ENCODE measurements at places on chromosomes 7 and 10.

DNA sequence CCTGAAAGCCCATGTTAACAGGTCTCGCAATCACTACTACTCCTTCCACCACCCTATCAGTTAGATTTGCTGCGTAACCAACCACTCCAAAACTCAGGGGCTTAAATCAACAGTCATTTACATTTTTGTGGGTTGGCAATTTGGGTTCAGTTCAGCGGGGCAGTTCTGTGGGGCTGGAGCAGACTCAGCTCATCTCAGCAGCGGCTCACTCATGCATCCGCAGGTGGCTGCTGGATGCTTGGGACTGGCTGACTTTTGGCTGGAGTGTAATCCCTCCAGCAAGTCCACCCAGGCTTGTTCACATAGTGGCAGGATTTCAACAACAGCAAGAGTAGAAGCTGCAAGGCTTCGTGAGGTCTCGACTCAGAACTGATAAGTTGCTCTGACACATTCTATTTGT lies 79.2 kb downstream of the NEUROD6 start:
- no peak for DNase-seq

DNA sequence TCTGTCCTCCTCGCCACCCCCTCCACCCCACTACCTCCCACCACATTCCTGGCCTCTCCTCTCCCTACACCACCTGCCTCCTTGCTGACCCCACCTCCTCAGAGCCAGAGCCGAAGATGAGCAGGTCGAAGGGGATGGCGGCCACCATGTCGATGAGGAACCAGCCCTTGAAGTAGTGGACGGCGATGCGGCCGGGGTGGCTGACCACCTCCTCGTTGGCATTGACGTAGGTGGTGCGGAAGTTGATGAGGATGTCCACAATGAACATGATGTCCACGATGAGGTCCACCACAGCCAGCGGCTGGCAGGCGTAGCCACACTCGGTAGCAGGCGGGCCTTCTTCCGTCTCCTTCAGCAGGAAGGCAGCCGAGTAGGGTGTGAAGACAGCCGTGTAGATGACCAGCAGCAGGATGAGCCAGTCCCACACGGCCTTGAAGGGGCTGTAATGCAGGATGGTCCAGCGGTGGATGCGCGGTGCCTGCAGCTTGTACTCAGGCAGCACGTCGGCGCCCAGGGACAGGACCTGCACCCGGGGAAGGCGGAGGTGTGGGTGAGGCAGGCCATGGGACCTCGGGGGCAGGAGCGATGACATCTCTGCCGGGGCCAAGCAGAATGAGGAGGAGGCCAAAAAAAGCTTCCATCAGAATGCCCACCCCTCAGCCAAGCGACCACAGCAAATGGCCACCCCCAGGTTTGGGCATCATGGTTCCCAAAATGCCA lies 25.6 kb downstream of the KCNH2 start:
- DNase-seq = no peak

GRCh38 chr10:36251068-36251467 lies 609.0 kb upstream of the FZD8 start:
- no peak for DNase-seq

GRCh38 chr7:35263396-35263795 lies 9.5 kb upstream of the TBX20 start:
- no peak for DNase-seq

- DNase-seq = no peak
Observed at GRCh38 chr10:14954934-14955333, 1.0 kb upstream of the DCLRE1C start.

DNA sequence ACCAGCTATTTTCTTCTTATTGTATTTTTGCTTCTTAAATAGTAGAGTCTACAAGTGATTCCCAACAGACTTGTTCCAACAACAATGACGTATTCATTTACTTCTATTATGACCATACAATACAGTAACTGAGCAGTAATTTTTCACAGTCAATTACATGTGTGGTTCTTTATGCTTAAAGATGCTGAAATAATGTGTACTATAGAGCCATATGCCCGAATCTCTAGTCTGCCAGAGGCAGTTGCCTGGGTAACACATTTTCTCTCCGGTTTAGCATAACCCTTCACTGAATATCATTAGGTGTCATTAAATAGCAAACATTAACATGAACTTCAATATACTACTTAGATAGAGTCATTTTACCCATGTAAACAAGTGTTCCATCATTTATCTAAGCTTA lies 75.0 kb downstream of the SLC25A13 start:
- peak; percentile 96 for DNase-seq

GRCh38 chr10:117993166-117993565 lies 53.6 kb downstream of the RAB11FIP2 start:
- no peak for DNase-seq

- DNase-seq = no peak
Observed at GRCh38 chr7:46179061-46179610, 258.1 kb upstream of the IGFBP3 start.

DNA sequence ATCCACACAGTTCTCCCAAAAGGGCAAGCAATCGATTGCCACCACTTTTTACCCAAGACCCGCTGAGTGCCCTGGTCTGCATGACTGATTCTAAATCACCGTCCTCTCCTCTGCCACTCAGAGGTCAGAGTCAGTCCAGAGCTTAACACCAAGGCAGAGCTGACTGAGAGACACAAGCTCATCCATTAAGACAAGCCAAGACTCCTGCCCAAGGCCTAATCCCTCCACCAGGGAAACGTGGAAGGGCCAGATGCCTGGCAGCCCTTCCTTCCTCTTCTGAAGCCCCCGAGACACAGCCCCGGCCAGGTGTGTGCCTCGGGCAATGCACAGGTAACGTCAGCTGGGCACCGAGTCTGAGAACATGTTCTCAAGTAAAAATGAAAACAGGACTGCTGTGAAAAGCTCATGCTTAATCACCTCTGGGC lies 51.7 kb downstream of the DIP2C start:
- DNase-seq = no peak

DNA sequence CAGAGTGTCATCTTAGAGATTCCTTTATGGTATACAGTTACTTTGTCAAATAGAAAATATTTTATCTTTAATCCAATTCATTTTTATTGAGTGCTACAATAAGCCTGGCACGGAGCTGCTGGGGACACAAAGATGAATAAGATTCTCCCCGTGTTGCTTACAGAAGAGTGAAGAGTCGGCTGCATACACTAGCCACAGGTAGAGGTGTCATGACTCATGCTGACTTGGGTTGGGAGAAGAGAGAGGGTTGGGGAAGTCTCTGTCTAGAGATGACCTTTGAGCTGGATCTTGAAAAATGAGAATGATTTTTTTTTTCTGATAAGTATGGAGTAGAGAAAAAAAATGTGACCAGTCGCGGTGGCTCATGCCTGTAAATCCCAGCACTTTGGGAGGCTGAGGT lies 289.9 kb upstream of the CELF2 start:
- no peak for DNase-seq

DNA sequence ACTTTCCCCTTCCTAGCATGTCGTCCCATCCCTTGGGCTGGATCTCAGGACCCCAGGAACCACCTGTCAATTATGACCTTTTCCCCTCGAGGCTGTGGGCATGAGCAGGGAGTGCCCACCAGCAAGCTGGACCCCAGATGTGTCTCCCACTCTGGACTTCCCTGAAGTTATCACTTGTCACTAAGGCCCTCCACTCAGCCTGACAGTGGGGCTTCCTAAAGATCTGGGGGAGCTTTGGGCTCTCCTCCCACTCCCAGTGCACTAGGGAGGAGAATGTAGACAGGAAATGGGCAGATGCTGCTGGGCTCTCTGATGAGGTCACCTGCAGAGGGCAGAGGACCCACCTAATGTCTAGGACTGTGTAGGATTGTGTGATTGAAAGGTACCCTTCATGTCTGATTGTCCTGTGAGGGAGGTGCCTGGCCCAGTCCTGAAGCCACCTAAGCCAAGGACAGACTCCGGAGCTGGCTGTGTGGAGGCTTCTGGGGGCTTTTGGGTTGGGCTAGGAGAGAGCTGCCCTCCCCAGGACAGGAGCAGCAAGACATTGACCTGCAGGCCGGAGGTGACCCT lies 18.7 kb downstream of the MYO1G start:
- DNase-seq = no peak

DNA sequence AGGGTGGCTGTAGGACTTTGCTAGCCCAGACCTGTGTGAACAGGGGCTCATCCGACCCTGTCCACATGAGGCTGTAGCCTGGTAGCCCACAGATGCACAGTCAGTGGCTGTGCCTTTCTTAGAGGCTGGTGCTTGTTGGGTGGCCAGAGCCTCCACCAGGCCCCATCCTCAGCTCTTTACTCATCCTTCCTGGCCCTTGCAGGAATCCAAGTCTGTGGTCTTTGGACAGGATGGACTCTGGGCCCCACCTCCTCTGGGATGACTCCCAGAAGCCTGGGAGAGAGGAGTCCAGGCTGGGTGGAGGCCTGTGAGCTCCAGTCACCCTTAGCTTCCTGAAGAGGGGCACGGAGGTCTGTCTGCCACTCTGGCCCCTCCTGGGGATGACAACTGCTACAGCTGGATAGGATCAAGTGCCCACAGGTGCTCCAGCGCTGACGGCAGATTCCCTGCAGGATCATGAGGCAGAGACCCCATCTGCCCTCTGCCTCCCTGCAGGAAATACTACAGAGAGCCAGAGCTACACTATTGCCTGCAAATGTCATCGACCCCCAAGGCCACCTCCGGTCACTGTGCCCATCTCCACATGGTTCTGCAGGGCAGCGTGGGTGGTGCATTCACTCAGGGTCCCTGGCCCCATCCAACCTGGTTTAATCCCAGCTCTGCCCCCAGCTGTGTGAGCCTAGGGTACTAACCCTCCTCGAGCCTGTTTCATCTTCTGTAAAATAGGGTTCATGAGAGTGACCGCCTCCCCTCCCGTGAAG lies 114.5 kb downstream of the PTPN20 start:
- DNase-seq = no peak

DNA sequence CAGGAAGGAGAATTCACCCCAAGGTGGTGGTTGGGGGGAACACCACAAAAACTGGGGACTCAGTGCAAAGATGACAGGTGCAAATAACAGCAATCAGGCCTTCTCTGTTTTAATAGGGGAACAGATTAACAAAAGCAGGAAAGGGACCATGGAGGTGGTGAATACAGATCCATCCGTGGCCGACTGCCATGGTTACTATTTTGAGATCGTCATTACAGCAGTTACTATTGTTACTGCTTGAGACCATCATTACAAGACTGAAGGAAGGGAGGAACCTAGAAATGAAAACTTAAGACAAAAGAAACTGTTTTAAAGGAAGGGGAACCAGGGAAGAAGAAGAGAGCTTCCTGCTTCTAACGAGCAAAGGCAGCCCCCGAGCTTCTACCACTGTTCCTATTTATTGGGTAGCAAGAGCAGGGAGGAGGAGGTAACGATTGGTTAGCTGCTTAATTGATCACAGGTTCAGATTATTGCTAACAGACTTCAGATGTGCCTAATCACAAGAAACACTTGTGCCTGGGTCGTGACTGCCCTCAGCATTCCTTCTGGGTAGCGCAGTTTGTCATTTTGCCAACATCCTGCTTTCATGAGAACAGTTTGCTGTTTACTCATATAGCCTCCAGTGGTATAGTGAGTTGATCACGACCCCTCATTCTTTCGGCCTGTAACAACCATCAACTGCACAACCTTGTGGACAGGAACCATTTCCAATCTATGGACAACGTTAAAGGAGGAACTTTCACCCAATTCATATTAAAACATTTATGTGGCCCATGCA lies 216.3 kb downstream of the CHCHD3 start:
- DNase-seq = no peak
